Hepatocyte (in vitro differentiated cells): ENCODE measurements at places on chromosomes 1 and 21. TPM values are rescaled to one million over a fixed set of nuclear protein-coding genes. Genes with fewer than 3 reads are reported as not detected.

DNA sequence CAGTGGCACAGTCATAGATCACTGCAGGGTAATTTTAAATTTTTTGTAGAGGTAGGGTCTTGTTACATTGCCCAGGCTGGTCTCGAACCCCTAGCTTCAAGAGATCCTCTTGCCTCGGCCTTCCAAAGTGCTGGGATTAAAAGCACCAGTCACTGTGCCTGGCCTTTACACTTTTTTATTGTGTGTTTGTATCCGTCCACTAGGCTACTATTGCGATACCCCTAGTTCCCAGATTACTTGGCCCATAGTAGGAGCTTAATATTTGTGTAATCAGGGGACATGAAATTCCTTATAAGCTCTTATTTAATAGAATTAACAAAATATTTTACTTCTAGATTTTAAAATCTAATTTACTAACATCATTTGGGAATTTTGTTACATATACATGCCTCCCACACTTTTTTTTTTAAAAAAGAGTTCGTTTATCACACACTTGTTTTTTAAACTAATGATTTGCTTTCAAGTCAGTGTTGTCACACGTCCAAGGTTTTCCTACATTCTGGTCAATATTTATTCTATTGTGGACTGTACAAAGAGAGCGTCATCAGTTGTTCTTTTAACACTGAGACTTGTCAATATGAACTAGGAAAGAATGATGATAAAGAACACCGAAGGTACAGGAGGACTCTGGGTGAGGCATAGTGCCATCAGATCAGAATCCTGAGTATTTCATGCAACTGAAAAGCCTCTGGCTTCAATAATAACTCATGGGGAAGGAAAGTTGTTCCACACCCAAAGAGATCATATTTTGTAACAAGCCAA lies 63.7 kb downstream of the LEPR start:
- DNase-seq = no peak

Gene ZNF683
- polyA plus RNA-seq = not detected in 2 replicates

Gene LHX8
- 0.37 and 0.73 TPM in 2 replicates for polyA plus RNA-seq

- DNase-seq = no peak
Observed at GRCh38 chr1:89557445-89557825, 32.8 kb downstream of the LRRC8B start.

GRCh38 chr1:26170472-26170821 lies 739 bp downstream of the ZNF593 start:
- DNase-seq = no peak

DNA sequence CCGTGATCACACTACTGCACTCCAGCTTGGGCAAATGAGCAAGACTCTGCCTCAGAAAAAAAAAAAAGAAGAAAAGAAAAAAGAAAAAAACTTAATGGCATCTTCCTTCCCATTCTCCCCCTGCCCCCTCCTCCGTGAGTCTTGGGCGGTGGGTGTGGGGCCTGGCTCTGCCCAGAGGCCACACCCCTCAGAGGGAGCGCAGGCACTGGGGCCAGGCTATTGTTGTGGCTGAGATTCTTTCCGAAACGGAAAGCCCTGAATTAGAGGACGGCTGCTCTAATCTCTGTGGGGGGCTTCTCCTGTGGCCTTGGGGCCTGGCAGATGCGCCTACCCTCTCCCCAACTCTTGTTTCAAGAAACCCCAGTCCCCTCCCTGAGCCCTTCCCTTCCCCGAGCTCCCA lies 4.1 kb upstream of the FAM110D start:
- DNase-seq = no peak

DNA sequence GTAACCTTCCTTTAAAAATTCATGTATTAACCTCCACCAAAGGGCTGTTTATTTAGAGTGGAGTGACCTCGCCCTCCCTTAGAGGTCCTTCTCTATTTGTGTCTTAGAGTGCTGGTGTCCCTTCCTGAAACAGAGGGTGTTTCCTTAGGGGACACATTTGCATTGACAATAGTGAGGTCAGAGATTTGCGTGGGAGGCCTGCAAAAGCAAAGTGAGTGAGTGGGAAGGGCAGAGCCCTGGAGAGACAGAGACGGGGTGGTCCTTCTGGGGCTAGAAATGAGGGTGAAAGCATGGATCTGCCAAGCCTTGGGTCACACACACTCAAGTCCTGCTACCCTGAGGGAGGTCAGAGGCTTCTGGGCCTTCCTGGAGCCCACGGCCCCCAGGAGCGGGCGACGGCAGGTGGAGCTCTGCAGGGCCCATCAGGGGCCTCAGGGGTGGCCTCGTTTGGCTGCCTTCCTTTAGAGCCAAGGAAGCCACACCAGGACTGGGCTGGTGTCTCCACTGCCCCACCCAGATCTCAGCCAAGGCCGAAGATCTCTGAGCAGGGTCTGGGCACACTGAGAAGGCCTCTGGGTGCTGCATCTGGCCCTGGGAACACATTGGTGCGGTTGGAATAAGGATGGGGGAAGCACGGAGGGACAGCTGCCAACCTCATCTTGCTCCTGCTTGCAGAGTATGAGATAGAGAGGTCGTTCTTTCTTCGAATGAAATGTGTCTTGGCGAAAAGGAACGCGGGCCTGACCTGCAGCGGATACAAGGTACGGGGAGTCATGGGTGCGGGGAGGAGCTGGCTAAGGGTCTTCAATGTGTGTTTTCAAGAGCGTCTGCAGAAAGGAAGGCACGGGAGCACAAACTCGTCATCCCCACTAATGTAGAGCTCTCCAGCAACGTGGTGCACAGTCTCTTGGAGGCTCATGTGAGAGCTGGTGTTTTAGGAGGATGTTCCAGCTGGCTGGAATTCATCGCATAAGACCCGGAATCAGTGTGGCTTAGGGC lies 23.8 kb downstream of the SIM2 start:
- DNase-seq = no peak
